ENCODE measurements at places on chromosomes 2 and 18.
A peak's percentile ranks its signal among the peaks of the same experiment; 100 is the strongest.

- DNase-seq, result peak; percentile 13
Measured at GRCh38 chr18:12658426-12659138, 675 bp upstream of the SPIRE1 start.

DNA sequence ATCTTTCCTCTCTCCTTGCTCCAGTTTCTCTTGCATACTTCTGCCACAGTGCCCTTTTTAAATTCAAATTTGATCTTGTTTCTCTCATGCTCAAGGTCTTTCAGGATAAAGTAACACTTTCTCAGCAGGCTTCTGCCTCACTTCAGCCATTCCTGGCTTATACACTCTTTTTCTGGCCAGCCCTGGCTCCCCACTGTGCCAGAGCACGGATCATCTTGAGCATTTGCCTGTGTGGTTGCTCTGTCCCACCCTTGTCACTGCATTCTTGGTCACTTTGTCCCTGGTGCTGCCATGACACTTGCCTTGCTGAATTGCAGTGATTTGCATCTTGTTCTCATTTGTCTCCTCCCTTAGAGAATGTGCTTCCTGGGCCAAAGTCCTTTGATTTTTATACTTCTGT, 634.3 kb downstream of the TMEM182 start:
- no peak for DNase-seq

- no peak for DNase-seq
Measured at GRCh38 chr2:88711289-88711688, 19.8 kb downstream of the RPIA start.

GRCh38 chr2:71275939-71276310, 49.0 kb upstream of the PAIP2B start:
- DNase-seq, result no peak

DNA sequence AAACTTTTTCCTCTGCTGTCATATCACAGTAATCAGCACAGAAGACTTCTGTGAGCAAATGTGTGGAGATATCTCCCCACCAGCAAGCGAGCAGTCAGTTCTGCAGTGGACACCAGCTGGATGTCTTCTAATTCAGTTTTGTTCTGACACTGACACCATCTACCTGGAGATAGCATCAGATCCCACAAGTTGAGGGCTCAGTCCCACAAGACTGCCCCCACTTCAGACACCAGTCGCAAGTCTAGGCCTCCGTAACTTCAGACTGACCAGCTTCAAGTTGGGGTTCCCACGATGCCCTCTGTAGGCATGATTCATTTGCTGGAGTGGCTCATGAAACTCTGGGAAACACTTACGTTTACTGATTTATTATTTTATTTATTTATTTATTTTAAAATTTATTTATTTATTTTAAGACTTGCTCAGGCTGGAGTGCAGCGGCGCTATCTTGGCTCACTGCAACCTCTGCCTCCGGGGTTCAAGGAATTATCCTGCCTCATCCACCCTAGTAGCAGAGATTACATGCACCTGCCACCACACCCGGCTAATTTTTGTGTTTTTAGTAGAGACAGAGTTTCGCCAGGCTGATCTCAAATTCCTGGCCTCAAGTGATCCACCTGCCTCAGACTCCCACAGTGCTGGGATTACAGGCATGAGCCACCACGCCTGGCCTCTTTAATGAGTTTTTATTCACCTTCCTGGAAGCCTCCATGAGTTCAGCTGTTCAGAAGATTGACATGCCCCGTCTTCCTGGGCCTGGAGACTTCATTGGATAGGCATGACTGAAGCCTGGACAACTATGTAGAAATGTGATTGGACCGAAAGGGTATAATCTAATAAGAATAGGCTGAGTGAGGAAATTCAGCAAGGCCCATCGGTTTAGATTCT, 55.7 kb downstream of the PAPOLG start:
- no peak for DNase-seq

DNA sequence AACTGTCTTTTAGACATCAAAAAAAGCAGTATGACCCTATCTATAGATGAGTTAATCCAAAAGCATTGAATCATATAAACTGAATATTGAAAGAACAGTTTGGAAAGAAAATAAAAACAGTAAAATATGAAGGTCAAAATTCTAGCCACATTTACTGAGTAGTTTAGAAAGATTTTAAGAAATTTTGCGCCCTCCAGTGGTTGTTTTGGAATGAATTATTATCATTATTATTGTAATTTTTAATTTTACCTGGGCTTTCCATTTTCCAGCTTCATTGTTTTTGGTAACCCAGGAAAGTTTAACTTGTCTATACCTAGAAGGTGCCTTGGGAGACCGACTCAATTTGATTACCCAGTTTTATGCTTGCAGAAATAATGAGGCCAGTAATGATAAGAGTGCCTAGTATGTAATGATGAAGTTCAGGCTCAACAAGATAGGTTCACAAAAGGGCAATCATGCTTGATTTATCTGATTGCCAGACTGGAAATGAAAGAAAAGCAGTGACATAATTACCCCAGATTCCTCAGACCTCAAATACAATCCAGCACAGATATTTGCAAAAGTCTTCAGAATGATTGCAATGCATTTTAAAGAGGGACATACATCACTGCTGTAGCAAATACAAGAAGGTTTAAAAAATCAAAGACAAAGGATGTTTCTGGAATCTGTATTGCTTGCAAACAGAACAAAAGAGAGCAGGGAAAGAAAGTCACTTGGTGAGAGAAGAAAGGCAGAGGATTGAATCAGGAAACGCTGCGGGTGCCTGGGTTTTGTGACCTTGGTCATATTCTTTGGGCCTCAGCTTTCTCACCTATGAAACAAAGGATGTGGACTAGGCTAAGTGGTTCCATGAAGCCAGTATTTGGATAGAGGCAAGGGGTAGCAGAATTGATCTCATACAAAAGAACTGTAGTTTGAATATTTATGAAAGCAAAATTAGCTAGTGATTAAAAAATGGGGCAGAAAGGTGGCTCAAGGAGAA, 153.8 kb downstream of the MAP2 start:
- DNase-seq, result no peak

DNA sequence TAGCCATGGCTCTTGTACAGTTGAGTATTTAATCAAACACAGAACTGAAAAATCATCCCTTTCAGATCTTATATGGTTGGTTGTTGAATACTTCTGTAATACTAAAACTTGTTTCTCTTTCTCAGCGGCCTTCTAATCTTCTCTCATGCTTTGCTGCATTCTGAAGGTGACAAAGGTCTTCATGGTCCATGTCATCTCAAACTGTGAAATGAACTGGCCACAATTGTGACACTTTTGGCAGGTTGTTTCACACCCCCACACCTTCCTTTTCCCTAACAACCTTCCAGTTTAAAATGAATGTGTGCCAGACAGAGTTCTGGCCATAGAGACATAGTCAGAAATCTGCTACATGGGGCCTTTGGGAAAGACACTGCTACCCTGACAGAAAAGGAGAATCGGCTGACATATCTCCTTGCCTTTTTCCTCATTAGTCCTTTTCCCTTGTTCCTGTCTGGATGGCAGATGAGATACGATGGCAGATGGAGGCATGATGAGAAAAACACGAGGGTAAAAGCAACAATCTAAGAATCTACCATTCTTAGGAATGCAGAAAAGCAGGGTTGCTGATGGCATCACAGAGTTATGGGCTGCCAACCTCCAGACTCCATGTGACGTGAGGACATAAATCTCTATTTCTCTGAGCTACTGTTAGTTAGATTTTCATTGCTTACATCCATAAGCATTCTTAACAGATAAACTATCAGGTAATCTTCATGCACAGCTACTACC, 106.5 kb downstream of the PIGN start:
- DNase-seq, result no peak

DNA sequence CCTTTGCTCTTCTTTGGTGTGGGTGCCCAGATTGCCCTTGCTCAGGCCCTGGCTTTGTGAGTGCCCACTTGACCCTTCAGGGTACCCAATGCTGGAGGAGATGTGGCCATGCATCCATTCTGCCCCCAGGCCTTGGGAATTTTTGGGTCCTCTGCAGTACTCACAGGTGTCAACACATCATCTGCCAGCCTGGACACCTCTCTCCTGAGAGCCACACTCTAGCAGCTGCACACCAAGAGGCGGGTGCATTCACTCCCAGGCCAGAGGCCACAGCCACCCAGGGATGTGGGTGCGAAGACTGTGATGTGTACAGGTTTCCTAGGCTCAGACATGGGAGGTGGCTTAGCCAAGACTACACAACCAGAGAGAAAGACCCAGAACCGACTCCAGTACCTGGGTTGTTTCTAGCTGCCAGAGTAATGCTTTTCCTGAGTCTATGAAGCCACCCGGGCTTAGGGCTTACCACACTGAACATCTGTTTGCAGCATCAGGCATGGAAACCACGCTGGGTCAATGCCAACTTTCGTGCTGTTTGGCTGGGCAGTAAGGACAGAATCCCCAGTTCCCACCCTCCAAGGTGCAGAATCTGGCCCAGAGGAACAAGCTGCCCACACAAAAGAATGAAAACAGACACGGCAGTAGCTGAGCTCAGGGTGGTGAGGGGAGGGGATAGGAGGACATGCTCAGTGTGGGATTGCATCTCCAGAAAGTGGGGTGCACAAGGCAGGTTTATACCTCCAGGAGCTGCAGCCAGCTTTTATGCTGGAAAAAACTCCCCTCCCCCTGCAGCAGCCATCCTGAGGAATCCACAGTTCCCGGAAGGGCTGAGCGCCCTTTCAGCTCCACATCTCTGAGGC, 40.1 kb downstream of the KCNF1 start:
- no peak for DNase-seq

GRCh38 chr2:216279459-216279858, 92.8 kb downstream of the MARCHF4 start:
- no peak for DNase-seq

- DNase-seq, result no peak
Measured at GRCh38 chr2:71313016-71313766, 18.4 kb upstream of the ZNF638 start.

DNA sequence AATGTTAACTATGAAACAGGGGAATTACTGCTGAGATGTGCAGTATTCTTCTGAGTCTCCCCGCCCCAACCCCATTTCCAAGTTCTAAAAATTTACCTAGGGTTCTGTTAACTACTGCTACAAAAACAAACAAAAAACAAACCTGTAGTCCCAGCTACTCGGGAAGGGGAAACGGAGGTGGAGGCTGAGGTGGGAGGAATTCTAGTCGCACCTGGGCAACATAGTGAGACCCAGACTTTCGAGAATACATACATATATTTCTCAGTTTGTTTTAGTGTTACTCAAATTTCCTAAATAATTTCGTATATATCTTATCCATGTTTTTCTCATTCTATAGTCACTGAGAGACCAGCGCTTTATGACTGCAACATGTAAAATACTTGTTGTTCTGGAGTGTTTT, 989 bp downstream of the STAM2 start:
- DNase-seq, result no peak
